ENCODE measurements at places on chromosomes 5 and 9.

DNA sequence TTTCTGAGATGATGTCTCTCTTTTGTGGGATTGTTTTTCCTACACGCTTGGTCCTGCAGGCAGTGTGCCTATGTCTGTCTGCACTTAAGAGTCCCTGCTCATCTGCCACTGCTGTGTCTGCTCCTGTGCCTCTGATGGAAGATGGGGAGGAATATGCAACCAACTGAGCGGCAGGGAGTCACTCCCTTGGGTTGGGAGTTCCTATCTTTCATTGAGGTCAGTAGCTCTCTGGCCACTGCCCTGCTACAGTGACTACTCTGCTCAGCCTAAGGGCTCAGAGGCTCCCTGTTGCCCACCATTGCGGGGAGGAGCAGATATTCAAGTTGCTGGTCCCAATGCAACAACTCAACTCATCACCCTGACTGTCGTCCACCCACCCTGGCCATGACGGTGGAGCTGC, 13.4 kb upstream of the FAM163B start:
- DNase-seq = no peak

- DNase-seq = no peak
Measured at GRCh38 chr5:98517560-98518366, 255.7 kb upstream of the RGMB start.

GRCh38 chr9:124188331-124189110, 69.2 kb upstream of the NEK6 start:
- no peak for DNase-seq

GRCh38 chr9:111598733-111599091, 735 bp downstream of the PTGR1 start:
- no peak for DNase-seq

DNA sequence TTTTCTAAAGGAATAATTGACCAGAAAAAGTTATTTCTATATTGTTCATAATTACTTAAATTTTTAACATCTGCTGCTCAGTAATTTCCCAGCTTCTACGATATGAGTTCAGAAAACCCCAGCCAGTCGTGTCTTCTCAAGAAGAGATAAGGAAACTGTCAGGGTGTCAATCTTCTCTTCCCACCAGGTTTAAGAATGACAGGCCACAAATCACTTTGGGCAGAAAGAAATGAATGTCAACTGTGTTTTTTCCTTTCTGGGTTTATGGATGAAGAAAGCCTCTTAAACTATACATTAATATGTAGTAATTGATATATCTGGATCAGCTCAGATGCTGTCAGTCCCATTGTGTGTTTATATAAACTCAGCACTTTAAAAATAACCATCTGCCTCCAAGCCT, 453.2 kb upstream of the NUDT12 start:
- no peak for DNase-seq

GRCh38 chr5:6026766-6027406, 351.5 kb downstream of the MED10 start:
- no peak for DNase-seq

DNA sequence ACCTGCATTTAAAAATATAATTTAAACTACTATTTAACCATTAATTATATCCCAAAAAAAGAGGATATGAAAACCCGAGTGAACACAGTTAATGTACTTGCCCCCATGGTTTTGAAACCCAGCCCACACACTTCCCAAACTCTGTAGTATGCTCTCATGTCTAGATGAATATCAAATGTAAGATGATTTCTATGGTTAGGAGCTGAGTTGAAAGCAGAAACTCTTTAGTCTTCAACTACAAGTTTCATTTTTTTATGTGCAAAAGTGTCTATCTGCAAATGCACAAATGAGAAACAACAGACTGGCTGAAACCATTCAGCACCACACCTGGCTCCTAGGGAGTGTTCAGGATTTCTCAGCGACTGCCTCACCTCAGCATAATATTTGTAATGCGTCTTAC, 183.3 kb downstream of the SEMA5A start:
- no peak for DNase-seq

GRCh38 chr5:87020099-87020934, 247.4 kb upstream of the RASA1 start:
- peak; percentile 8 for DNase-seq

Measured in activated T-cell treated with anti-CD3 and anti-CD28 coated beads for 24 hours (primary cell).